ENCODE measurements at places on chromosomes 1 and 21.

GRCh38 chr1:47784497-47784822, 212.7 kb downstream of the TRABD2B start:
- DNase-seq: no peak

DNA sequence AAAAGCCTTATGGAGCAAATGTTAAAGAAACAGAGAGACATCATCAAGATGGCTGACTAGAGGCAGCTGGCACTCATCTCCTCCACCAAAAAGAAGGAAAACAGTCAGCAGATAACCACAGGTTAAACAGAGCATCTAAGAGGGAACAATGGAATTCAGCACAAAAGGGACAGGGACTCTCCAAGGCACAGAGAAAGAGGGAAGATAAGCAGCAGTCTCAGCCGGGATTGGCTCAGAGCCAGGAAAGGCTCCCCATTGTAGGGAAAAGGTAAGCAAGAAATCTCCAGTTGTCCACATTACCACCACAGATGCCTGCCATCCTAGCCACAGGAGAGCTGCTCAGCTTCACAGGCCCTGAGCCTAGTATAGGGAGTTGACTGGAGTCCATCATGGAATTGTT, 605.5 kb downstream of the SMYD3 start:
- DNase-seq: no peak

- DNase-seq: no peak
These were observed 25.6 kb upstream of the ENO1 start for GRCh38 chr1:8903908-8904650.

- no peak for DNase-seq
These were observed 7.7 kb downstream of the LGR6 start for GRCh38 chr1:202201266-202201665.
